ENCODE measurements at places on chromosomes 4 and X.

GRCh38 chr4:56874166-56874565, 33.5 kb upstream of the REST start:
- no peak for DNase-seq

GRCh38 chr4:164931551-164932324, 45.7 kb downstream of the TRIM61 start:
- peak; percentile 78 for DNase-seq

DNA sequence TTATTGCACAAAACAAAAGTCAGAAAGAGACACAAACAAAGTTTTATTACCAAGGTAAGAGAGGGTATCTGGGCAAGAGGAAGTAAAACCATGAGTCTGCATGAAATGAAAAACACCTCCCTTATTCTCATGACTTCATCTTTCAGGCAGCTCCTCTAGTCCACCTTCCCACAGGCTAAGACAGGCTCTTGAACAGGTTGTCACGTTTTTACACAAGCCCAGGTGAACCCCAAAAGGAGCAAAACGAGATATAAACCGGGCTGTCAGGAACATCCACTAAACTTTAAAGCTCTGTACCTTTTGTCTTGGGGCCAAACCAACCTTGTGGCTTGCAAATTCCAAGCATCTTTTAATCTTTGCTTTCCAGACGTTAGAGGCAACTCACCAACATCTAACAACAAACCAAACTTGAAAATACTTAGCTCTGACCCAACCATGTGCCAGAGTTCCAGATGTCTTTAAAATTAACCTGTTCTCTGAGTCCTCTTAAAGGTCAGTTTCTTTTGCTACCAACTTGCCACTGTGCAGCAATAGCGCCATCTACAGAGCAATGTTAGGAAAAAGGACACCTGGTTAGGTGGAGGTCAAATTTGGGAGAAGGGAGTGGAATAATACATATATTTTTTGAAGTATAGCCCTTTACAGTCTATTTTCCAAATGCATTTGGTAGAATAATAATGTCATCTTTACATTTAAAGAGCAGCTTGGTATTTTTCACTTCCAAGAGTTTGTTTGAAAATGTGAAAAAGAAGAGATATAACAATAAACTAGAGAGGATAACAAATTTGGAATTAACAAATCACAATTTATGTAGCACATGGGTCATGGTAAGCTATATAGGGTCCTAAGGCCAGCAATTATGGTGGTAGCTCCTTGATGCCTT, 73.1 kb downstream of the QRFPR start:
- DNase-seq, result peak; percentile 71

DNA sequence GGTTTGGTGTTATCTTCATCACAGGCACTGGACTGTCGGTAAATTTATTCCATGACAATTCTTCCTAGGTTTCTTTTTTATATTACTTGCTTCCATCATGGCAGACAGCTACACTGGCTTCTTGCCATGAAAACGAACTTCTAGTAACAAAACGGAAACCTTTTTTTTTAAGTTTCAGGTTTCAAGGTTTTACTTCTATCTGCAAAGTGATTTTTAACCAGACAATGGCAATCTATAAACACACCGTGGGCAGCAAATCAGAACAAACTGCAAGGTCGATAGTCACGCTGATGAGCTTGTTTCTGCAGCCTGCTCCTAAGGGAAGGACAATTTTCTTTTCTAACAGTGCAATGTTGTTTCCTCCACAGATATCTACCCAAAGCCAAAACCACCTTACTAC, 29.9 kb downstream of the XG start:
- no peak for DNase-seq

GRCh38 chr4:136965478-136965877, 566.8 kb downstream of the PCDH18 start:
- DNase-seq, result no peak

GRCh38 chrX:15504661-15505060, 4.1 kb downstream of the BMX start:
- DNase-seq, result no peak

DNA sequence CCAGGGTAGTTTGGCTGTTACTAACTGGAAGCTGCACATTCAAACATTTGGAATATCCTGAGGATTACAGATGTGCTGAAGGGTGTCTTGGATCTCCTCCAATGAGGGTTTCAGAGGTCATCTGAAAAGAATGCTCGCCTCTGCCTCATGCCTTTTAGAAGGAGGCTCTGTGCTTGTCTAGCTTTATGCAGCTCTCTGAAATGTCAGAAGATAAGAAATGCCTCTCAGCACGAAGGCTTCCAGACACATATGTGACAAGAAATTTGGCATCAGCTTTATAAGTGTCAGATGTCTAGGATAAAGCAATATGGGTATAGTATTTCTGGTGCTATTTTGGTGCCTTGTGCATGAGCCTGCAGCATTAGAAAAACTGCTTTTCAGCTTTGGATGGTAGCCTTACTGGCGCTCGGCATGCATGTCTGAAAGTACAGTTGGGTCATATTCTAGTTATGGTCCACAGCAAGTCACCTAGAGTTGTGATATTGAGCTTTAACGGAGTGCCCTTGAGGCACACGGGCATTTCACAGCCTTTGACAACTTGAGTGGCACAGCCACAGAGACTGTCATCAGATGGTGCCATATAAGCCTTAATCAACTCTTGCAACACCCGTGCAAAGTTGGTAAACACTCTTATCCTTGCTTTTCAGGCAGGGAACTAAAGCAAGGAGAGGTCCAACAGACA, 70.8 kb upstream of the PGRMC2 start:
- DNase-seq, result no peak

DNA sequence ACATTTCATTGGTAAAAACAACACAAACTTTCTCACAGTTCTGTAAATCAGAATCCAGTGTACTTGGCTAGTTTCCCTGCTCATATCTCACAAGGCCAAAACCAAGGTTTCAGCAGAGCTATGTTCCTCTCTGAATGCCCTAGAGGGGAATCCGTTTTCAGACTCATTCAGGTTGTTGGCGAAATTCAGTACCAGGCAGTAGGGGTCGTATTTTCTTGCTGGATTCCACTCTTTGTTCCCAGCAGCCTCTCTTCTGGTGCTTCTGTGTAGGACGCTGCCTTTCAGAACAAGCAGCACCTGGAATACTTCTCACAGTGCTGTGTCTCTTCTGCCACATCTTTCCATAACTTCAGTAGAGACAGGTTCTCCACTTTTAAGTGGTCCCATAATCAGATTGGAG, 351.9 kb downstream of the PCDH18 start:
- no peak for DNase-seq

- DNase-seq, result no peak
Measured at GRCh38 chrX:129721870-129722269, 16.9 kb upstream of the XPNPEP2 start.

DNA sequence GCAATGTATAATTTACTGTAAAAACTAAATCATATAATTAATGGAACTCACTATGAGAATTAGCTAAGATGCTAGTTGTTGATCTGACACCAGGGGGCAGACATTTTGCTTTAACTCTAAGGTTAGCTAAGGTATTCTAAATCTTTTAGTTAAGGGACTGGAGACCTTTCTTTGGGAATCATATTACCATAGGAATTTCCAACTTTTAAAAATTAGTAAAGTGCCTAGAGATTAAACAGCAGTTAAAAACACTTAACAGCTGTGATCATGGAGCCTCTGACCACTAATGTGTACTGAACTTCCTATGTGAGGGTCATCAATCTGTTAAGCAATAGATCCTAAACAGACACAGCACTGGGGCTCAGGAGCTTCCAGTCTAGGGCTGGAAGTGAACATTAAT, 226.6 kb downstream of the NSUN7 start:
- DNase-seq, result peak; percentile 37

DNA sequence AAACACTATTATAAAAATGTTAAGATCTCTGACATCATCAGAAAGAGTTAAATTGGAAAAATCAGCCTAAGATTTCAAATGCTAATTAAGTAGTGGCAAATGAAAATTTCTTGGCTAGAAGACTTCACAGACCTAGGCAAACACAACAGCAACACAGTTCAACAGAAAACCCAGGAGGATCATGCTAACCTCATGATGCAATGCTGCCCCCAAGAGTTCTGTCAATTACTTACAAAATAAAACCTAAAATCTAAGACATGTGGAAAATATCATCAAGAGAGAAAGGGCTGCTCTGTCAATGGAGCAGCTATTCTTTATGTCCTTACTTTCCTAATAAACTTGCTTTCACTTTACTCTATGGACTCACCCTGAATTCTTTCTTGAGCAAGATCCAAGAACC, 21.0 kb downstream of the S100G start:
- DNase-seq, result peak; percentile 71

DNA sequence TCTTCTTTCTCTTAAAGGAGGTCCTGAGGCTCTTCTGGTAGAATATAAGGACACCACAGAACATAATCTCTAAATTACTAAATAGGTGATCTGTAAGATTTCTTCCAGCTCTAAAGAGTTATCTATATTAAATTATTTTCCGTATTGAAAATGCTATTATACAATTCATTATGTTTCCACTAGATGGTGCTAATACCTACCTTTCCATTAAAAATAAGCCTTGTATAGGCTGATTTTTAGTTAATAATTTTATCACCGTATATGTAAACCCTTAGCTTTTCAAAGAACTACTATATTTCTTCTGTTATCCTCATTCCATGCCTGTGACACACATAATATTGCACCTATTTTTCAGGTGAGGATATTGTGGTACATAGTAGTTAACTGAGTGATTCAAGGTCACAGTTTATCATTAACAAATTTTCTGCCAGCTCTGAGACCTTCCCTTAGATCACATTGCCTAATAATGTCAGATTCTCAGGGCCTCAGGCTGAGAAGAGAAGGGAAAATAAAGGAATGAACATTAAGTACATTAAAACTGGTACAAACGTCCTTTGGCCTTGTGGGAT, 138.8 kb downstream of the TEX11 start:
- peak; percentile 8 for DNase-seq

DNA sequence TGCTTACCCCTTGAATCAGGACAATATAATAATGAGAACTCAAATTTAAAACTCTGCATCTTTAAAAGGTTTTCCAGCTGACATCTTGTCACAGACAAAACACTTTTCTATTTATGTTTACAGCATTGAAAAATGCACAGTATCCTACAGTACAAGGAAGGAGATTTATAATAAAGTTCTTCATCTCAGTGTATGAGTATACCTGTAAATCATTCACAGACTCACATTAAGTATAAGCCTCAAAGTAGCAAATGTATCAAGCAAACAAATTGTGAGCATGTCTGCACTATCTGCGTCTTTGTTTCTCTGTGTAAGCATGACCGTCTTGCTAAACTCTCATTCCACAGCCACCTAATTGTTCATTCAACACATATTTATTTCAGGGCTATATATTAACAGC, 52.8 kb downstream of the PPP1R2C start:
- no peak for DNase-seq

DNA sequence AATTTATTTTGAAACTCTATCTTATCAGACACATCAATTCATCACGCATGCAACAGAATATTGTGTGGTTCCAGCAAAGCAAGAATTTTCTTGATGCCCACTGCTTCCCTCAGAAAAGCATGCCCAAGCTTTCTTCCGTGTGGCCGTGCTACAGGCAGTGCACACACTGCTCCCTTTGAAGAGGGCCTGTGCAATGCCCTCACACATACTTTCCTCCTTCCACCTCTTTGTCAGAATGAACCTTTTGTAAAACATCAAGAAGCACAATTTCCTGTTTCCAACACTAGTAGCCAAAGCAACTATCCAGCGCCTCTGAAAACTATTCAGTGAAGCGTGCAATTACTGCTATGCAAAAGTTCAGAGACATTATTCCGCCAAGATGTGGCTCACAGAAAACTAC, 201.7 kb downstream of the NLGN4X start:
- DNase-seq, result no peak

GRCh38 chr4:148151806-148152205, 290.4 kb downstream of the NR3C2 start:
- no peak for DNase-seq

DNA sequence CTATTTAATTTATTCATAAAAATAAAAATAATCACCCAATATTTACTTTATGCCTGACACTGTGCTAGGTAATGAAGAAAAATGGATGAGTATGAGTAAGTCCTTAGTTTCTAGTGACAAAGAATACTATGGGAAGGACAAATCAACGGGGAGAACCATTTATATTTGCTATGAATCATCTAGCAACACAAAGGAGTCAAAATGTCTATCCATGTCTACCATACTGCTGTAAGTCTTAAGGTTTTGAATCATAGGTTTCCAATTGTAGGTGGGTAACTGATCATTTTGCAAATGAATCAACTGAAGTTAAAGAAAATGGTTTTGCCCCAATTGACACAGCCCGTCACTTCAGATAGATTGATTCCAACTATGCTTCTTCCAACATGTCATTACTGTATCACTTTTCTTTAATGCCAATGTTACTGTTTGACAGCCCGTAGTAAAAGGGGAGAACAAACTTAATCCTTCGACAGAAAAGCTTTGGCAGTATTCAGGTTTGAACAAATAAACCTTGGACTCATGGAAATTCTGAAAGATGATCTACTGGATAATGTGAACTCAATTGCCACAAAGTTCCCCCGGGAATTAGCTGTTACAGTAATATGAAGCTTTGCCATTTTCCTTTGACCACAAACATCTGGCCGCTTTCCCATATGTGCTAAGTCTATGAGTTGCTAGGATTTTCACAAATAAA, 3.2 kb downstream of the TDO2 start:
- peak; percentile 88 for DNase-seq

DNA sequence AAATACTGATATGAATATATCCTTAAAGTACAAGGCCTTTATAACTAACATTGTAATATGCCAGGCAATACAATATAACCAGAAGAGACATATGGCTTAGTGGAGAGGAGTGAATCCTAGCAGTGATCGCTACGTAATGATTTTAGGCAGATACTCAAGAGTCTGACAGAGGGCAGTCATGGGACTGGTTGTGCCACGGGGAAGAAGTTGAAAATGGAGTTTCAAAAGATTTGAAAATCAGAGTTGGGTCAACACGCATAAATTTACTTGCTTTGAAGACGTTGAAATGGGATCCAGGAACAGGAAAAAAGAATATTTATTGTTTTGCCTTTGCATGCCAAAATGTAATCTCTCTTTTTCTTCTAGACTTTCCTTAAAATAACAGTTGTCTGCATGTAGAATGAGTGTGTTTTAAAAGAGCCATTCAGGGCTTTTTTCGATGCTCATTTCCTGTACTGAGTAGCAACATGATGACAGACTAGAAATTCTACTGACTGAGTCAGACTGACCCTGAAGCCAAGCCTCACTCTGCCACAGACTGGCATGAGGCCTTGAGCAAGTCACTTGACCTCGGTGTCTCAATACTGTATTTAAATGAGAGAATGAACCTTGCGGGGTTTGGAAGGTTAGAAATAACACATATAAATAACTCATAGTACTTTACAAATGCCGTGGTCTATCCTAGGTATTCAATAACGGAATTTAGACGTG, 8.1 kb upstream of the SMS start:
- no peak for DNase-seq

DNA sequence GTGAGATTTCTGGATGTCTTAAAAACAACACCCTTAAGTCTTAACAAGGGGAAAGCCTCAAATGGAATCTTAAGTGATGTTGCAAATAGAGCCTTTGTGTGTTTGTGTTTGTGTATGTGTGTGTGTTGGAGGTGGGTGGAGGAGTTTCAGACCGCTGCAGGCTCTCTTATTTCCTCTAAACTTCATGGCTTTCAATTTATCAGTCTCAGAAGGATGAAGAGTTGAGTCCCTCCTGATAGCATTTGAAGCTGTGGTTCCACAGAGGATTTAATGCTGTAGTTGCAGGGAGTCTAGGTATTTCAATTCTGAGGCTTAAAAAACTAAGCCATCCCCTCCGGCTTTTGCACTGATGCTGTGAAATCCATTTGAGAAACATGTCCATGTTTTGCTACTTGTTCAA, 4.3 kb upstream of the AGA start:
- no peak for DNase-seq

- peak; percentile 65 for DNase-seq
Measured at GRCh38 chr4:73917081-73917501, 47.9 kb downstream of the CXCL1 start.
